ENCODE measurements at places on chromosomes 2 and 18. TPM values are rescaled to one million over a fixed set of nuclear protein-coding genes. Genes with fewer than 3 reads are reported as not detected.

Gene ABCB11
- under 0.01 TPM for total RNA-seq

Gene TSGA10
- 5.0 TPM for total RNA-seq

Gene MC5R
- total RNA-seq: 0.36 TPM

Gene UGT1A5
- total RNA-seq: not detected

Gene KCNG2
- not detected for total RNA-seq

Gene MYO3B
- total RNA-seq: 0.36 TPM

Gene CCDC85A
- 0.29 TPM for total RNA-seq

Gene NT5C1B
- not detected for total RNA-seq

Gene UNC80
- not detected for total RNA-seq

Gene PAX8
- 2.9 TPM for total RNA-seq

Gene TEX44
- total RNA-seq: not detected

Data from osteoblast (primary cell).